Myocyte (in vitro differentiated cells): ENCODE measurements at places on chromosomes 2 and 18.

- peak; percentile 56 for DNase-seq
These were observed 29.7 kb upstream of the GPC1 start for GRCh38 chr2:240405684-240406313.

DNA sequence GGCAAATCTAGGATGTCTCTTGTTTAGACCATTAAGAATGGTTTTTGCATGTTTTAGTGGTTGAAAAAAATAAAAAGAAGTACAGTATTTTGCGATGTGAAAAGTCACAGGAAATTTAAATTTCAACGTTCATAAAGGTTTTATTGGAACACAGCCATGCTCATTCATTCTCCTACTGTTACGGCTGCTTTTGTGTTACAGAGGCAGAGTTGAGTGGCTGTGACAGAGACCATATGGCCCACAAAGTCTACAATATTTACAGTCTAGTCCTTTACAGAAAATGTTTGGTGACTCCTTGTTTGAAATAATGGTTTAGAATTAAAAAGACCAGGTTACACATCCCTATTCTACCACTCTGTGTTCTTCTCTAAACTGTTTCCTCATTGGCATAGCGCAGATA lies 48.1 kb downstream of the MYOM1 start:
- no peak for DNase-seq

DNA sequence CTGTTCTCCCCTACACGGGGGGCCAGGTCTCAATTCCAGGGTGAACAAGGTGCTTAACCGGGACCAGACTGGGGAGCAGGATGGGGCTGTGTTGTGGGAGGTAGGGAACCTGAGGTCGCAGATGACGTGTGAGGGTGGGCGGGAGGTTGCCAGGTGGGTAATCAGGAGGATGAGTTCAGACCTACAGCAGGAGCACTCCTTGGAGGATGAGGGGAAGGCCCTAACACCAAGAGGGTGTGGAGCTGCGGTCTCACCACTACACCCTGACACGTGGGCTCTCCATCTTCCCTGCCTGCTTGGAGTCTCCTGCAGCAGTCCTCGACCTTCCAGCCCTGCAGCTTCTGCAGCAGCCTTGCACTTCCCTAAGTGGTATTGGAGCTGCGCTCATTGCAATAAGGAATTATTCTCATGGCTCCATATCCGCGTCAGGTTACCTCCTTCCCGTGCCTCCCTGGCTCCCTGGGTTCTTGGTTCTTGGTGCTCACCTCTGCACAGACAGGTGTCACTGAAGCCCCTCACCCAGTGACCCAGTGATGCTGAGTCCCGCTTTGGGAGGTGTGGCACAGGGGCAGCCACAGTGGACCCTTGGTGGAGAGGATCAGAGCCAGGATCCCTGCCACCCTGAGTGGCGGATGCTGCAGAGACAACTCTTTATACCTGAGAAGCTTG lies 15.5 kb downstream of the SH3BP4 start:
- no peak for DNase-seq

- no peak for DNase-seq
These were observed 31.5 kb upstream of the REG3A start for GRCh38 chr2:79191081-79191480.

- no peak for DNase-seq
These were observed 14.6 kb downstream of the LDLRAD4 start for GRCh38 chr18:13232971-13233786.

- DNase-seq, result no peak
These were observed 388.8 kb downstream of the CBLN2 start for GRCh38 chr18:72155327-72155726.

DNA sequence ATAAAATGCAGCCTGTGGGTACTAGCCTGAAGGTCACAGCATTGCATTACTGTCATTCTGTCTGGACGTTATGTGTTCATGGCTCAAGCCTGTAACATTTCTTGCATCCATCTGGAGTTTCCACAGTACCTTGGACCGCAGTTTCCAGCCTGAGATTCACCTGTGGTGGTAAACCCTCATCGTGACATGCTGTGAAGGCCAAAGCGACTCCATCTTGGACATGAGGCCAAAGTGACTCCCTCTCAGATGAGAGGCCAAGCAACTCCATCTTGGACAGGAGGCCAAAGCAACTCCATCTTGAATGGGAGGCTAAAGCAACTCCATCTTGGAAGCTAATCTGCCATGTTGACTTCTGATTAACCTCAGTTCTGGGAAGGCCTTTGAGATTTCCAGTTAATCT lies 257.7 kb upstream of the MYT1L start:
- DNase-seq, result no peak

GRCh38 chr2:3952866-3953516 lies 249.6 kb downstream of the DCDC2C start:
- DNase-seq, result peak; percentile 3

DNA sequence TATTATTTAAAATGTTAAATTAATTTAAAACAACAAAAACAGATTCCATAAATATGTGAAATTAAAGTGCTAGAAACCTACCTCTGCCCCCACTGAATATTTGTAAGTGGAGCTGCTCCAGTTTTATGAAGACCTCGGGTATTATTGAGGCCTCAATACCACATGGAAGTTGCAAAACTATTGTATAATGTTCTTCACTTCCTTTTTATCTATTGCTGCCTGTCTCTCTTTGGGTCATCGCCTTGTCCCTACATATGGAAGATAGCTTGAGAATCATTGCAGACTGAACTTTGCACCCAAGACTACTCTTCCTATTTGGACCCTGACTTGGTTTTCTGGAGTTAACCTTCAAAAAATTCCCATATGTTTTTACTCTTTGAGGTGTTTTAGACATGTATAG lies 212.1 kb upstream of the NETO1 start:
- DNase-seq, result no peak
